ENCODE measurements at places on chromosomes 16 and 17.

GRCh38 chr17:29844339-29845048 lies 85.5 kb downstream of the SSH2 start:
- no peak for DNase-seq

- DNase-seq, result no peak
Measured at GRCh38 chr16:50613964-50614474, 65.8 kb downstream of the NKD1 start.

- peak; percentile 73 for DNase-seq
Measured at GRCh38 chr17:50199803-50200456, 1.5 kb downstream of the COL1A1 start.

GRCh38 chr17:83164490-83164889 lies 85.1 kb downstream of the METRNL start:
- no peak for DNase-seq

- DNase-seq, result no peak
Measured at GRCh38 chr17:37466471-37466870, 23.2 kb upstream of the DUSP14 start.
